ENCODE measurements at places on chromosomes 1 and 21. TPM values are rescaled to one million over a fixed set of nuclear protein-coding genes. Genes with fewer than 3 reads are reported as not detected.

INSRR gene
- total RNA-seq = not detected

GRCh38 chr1:231663211-231663792 lies 36.7 kb downstream of the DISC1 start:
- DNase-seq = no peak

GRCh38 chr1:109623601-109624161 lies 4.0 kb downstream of the AMPD2 start:
- no peak for DNase-seq

- no peak for DNase-seq
These were observed 54.2 kb upstream of the ATF3 start for GRCh38 chr1:212554401-212554800.

DNA sequence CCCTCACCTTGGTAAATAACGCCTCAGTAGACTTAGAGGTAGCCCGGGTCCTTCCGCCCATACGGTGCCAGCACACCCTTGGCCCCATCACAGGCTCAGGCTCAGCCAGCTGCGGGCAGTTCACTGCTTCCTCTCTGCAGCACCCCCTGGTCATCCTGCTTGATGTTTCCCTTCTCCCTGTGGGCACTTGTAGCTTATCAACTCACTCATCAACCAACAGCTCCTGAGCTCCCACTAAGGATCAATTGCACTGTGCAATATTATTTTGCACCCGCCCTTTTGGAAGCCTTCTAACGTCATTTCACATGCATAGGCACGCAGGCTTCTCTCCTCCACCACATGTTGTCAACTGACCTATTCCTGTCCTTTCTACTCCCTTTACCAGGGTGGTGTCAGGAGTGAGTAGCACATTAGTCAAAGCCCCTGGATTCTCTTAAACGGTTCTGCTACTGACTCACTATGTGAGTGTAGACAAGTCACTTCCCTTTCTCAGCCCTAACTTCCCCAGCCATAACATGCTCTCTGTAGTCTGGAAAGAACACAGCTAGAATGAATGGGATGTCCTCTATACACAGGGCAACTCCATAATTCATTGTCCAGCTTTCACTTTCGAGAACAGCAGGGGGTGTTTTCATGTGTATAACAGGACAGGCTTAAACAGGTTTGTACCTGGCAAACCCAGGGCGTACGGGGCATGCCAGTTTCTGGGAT lies 47.1 kb upstream of the IRF2BP2 start:
- peak; percentile 92 for DNase-seq

- DNase-seq = peak; percentile 68
These were observed 18.0 kb upstream of the BTG2 start for GRCh38 chr1:203287109-203287893.

DNA sequence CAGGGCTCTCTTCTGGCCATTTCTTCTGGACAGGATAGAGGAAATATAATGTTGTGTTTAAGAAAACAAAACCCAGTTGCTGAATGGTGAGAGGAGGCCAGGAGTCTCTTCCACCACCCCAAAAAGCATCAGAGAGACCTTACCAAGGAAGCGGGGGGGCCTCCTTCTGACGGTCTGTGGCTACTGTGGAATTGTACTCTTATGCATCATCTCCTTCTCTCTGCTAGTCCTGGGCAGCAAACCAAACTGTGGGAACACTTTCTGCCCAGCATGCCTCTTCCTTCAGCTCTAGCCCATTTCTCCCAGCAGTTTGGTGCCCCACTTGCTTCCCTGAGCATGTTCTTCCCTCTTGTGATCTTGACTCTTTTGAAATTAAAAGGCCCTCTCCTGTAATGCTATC lies 157.7 kb downstream of the HHIPL2 start:
- DNase-seq = no peak

DNA sequence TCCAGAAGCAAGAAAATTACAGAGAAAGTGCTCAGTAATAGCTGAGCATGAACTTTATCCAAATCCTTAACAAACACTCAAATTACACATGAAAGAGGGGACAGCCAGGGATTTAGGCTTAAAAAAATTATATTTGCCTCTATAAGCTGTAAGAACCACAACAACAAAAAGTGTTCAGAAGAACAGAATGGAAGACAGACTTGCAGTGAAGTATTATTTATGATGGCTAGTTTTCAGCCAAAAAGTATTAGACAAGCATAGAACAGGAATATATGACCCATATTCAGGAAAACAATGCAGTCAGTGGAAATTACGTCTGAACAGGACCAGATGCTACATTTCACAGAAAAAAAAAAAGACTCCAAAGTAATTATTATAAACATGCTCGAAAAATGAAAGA lies 1246.3 kb downstream of the NCAM2 start:
- no peak for DNase-seq

- DNase-seq = no peak
These were observed 553.0 kb downstream of the PTPRU start for GRCh38 chr1:29789221-29789909.

DNA sequence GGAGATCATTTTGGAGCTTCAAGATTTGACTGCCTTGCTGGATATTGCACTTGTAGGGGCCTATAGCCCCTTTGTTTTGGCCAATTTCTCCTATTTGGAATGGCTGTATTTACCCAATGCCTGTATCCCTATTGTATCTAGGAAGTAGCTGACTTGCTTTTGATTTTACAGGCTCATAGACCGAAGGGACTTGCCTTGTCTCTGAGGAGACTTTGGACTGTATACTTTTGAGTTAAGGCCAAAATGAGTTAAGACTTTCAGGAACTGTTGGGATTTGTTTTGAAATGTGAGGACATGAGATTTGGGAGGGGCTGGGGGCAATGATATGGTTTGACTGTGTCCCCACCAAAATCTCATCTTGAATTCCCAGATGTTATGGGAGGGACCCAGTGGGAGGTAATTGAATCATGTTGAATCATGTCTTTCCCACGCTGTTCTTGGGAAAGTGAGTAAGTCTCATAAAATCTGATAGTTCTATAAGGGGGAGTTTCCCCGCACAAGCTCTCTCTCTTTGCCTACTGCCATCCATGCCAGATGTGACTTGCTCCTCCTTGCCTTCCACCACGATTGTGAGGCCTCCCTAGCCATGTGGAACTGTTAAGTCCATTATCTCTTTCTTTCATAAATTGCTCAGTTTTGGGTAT lies 276.1 kb downstream of the LMX1A start:
- no peak for DNase-seq

PIP5K1A gene
- total RNA-seq = 72.1 TPM

VWA5B1 gene
- total RNA-seq = not detected

SIPA1L2 gene
- total RNA-seq = 14.2 TPM

ITLN2 gene
- not detected for total RNA-seq

UCK2 gene
- total RNA-seq = 68.4 TPM

OR10Z1 gene
- not detected for total RNA-seq

GRCh38 chr1:48200166-48200900 lies 22.2 kb upstream of the SLC5A9 start:
- no peak for DNase-seq

DNA sequence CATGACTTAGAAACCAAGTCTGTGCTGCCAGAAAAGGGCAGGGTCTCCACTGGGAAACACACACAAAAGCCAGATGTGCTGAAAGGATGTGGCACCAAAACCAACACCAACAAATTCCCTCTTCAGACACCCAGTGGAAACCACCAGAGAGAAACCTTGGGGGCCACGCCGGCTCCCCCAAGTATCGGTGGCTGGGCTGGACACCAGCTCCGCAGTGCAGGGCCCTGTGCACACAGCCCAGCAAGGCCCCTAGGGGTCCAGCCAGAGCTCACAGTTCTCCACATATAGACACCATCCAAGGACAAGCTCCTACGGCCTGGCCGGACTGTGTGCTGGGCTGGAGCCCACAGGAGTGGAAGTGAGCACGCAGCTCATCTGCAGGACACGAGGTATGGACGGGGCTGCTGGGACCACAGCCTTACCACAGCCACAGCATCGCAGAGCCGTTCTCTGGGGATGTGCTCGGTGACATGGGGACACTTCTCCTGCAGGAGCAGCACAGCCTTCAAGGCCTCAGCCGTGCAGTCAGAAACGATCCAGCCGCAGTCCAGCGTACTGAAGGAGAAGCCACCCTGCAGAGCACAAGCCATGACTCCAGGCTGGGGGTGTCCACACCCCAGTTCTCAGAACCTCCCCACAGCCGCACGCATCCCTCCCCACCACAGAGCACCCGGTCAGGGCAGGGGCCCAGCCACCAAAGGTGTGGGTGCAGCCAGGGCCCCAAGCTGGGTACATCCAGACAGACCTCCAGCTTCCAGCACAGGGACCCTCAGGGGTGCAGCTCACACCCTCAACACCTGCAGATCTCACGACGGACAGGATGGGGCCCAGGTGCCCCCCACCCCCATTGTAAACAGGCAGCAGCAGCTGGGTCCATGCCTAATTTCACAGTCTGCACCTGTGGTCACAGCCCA lies 21.3 kb downstream of the LSS start:
- no peak for DNase-seq

All from endothelial cell of umbilical vein (primary cell).